ENCODE measurements at places on chromosomes 1 and 21. TPM values are rescaled to one million over a fixed set of nuclear protein-coding genes. Genes with fewer than 3 reads are reported as not detected.
A peak's percentile ranks its signal among the peaks of the same experiment; 100 is the strongest.

The ARHGEF11 gene
- total RNA-seq: 15.3 TPM

The SPRR2B gene
- total RNA-seq: not detected

DNA sequence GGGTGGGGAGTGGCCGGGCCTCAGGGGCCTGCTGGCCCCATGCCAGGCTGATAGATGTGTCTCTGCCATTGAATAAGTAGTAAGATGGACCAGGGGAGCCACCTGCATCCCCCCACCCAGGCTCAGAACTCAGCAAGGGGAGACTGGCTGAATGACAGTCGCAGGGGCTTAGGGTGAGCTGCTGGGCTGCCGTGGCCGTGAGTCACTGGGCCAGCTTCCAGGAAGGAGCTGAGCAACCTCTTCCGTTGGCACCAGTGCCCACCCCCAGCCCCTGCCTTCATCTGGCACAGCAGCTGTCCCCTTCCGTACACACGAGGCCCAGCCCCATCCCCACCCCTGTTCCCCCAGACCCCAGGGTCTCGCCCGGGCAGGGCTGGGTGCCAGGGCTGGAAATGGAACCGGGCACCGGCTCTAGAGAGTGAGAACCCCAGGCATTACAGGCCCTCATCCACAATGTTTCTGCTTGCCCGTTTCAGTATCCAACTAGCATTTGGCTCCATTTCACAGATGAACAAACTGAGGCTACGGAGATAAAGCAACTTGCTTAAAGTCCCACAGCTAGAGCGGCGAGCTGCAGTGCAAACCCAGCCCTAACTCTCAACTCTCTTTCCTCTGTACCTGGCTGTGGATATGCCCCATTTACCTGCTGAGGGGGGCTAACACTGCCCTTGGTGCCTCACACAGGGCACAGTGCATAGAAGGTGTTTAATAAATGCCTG is 10.2 kb downstream of the WNT4 start:
- DNase-seq: peak; percentile 71

DNA sequence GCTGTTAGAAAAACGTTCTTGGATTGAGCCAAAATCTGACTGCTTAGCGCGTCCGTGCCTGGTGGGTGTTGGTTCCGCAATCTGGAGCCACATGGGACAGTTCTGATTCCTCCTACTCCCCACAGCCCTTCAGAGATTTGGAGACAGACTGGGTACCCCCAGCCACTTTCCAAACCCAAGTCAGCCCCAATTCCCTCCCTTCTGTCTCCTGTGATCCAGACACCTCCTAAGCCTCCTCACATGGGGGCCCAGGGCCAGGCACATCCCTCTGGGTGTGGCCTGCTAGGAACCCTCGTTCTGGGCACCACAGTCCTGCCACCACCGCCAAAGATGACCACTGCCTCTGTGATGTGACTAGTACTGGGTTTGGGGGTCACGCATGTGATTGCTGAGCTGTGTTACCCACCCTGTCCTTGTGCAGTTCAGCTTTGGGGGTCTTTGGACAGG is 4.8 kb downstream of the PLA2G5 start:
- DNase-seq: no peak

GRCh38 chr1:165717918-165718515 is 19.7 kb upstream of the ALDH9A1 start:
- DNase-seq: peak; percentile 71
